Ureter (tissue), 1 donor: ENCODE measurements at places on chromosomes 12 and 14. TPM values are rescaled to one million over a fixed set of nuclear protein-coding genes. Genes with fewer than 3 reads are reported as not detected.

Gene TAMALIN
- total RNA-seq, result 50.7 TPM

Gene AHNAK2
- total RNA-seq, result 34.5 TPM

Gene SERPINA9
- not detected for total RNA-seq

Gene TRIM9
- total RNA-seq, result 1.7 TPM

Gene SIX6
- total RNA-seq, result not detected

Gene INHBC
- not detected for total RNA-seq

Gene HOXC6
- total RNA-seq, result 2.3 TPM
